ENCODE measurements at places on chromosomes 5 and 9.

- no peak for DNase-seq
Measured at GRCh38 chr5:179212870-179213269, 132.4 kb downstream of the ADAMTS2 start.

- no peak for DNase-seq
Measured at GRCh38 chr9:79857188-79857587, 285.4 kb downstream of the TLE4 start.

- no peak for DNase-seq
Measured at GRCh38 chr9:128768606-128769005, 3.1 kb downstream of the ZER1 start.

GRCh38 chr5:73694089-73694488, 68.1 kb downstream of the ARHGEF28 start:
- DNase-seq, result no peak

Data from NCI-H1092 (cell line).